ENCODE measurements at places on chromosomes 16 and 17.

- no peak for DNase-seq
These were observed 20.2 kb downstream of the ANKS3 start for GRCh38 chr16:4713663-4714501.

DNA sequence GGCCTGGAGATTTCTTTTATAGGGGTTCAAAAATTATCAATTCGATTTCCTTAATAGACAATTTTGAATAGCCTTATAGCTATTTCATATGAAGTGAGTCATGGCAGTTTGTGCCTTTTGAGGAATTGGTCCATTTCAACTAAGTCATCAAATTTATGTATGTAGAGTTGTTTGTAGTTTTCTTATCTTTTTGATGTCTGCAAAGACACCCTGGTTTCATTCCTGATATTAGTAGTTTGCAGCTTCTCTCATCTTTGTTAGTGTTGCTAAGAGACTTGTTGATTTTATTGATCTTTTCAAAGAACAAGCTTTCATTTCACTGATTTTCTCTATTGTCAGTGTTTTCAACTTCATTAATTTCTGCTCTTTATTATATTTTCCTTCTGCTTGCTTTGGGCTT lies 44.2 kb downstream of the N4BP1 start:
- DNase-seq, result no peak

DNA sequence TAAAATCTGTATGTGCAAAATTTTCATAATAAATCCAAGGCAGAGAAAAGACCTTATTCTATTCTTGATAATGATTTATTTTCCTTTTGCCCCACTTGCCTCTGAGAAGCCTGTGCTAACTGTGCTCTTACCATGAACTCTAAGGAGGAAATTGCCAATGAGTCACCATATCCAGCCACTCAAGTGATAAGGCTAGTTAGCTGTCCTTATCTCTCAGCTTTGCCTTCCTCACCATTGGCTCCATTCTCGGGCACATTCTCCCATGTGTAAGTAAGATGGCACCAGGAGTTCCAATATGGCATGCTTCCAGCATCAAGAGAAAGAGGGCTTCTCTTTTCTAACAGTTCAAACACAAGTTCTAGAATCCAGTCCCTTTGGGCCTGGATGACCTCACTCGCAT lies 142.4 kb downstream of the TOX3 start:
- DNase-seq, result no peak

GRCh38 chr17:17328251-17328650 lies 25.1 kb downstream of the NT5M start:
- DNase-seq, result no peak

DNA sequence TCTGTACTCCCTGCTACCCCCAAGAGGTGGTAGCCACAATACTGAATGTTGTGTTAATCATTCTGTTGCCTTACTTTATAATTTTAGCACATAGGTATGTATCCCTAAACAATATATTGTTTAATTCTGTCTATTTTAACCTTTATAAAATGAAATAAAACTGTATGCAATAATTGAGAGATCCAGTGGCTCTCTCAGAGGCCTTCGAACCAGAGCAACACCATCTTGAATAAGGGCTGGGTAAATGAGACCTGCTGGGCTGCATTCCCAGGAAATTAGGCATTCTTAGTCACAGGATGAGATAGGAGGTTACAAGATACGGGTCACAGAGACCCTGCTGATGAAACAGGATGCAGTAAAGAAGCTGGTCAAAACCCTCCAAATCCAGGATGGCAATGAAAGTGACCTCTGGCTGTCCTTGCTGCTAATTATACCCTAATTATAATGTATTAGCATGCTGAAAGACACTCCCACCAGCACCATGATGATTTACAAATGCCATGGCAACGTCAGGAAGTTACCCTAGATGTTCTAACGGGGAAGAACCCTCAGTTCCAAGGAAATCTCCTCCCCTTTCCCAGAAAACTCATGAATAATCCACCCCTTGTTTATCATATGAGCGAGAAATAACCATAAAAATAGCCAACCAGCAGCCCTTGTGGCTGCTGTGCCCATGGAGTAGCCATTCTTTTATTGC lies 2.0 kb upstream of the CANT1 start:
- no peak for DNase-seq

GRCh38 chr16:51355875-51356274 lies 204.8 kb upstream of the SALL1 start:
- no peak for DNase-seq

DNA sequence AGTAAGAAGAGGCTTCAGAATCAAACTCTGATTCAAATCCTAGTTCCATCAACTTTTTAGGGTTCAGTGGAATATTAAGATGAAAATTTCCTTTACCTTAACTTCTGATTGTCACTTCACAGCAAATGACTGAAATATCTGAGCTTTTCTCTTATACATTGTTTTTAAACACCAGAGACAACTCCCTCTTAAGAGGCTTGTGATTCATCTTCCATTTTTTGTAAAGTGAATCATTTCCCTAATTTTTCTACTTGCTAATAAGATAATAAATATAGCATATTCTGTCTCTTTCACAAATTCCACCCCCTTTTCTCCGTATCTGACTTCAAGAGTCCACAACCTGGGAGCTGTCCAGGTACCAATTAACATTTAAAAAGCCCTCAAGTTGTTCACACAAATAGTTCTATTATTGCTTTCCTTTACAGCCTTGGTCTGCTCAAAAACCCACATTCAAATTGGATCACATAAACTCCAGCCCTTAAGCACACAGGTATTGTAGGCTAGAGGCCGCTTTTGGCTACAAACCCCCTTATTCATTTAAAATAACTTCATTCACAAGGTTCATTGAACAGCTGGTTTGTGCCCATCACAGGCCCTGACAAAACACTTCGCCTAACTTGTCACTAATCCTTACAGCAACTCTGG lies 14.1 kb upstream of the UTP6 start:
- no peak for DNase-seq

- no peak for DNase-seq
These were observed 66.1 kb upstream of the SEC14L1 start for GRCh38 chr17:77074681-77075080.

GRCh38 chr17:58513965-58514769 lies at the start of gene MTMR4:
MTMR4 (minus strand) TSS chr17:58514638; CDS start chr17:58514407, 231 bp downstream.
- peak; percentile 64 for DNase-seq

- no peak for DNase-seq
These were observed 47.4 kb downstream of the PLXDC1 start for GRCh38 chr17:39104046-39104445.

DNA sequence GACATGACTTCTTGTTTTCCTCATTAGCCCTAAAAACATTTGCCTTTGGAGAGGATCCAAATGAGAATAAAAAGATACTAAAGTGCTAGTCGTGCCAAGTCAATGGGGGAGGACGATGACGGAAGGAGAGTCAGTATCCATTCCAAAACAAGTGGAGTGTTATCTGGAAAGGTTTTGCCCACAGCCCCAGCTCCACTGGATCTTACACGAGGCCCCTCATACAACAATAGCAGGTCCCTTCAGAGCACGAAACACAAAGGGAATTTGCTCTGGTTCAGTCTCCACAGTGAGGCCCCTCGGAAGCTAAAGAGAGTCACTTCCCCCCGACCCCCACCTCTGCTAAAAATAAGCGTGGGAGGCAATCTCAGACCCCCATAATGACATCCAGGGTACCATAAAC lies 496.9 kb upstream of the ZFHX3 start:
- no peak for DNase-seq

DNA sequence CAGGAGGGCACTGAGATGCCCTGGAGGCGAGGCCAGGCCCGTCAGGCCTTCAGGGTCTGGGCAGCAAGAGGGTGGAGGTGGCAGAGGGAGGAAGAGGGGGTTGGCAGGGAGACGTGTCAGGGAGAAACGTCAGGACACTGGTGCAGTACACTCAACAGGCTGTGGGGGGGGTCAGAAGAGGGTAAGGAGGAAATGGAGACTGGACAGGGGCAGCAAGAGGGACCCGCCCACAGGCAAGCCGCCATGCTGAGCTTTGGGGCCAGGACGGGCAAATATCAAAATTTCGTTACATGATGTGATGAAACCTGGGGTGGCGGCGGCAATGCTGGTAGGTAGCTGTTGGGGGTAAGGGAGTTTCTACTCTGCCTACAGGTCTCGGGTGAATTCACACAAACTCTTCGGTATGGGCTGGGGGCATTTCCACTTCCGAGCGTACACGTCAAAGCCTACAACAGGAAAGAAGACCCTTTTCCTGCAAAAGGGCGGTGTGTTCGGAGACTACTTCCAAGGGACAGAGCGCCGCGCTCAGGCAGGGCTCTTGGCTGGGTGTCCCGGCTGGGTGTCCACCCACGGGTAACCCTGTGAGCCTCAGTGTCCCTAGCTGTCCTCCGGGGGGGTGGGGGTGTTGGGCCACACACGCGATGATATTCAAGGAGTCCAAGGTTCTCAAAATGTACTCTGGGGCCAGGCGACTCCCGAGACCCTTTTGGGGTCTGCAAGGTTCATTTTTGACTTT lies 43.3 kb upstream of the ATP2A3 start:
- DNase-seq, result no peak

- DNase-seq, result no peak
These were observed 94.7 kb downstream of the SEC14L1 start for GRCh38 chr17:77235370-77235941.

DNA sequence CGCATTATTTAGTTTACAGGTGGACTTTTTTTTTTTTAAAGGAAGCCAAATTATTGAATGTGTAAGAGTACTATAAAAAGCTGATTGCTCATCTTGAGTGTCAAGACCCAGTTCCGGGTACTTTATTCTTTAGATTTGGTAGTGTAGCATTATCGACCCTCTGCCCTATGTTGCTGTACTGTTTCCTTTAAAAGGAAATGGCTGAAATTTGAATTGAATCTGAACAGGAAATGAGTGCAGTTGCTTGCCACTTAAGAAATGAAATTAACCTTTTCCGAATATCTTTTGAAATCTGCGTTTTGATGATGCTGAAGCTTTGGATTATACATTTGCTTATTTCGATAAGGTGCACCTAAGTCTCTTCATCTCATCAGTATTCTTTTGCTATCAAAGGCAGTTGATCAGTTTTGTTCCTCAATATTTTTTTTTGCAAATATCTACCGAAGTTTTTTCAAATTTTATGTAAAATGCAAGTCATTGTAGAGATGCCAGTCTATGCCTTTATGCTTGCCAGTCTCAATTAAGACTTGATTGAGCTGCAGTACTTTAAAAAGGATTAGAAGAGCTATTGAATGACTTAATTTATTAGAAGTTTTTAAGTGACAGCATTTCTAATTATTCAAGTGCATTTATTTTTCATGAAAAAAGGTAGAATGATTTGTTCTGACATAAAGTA lies 1.8 kb downstream of the GGNBP2 start:
- no peak for DNase-seq

DNA sequence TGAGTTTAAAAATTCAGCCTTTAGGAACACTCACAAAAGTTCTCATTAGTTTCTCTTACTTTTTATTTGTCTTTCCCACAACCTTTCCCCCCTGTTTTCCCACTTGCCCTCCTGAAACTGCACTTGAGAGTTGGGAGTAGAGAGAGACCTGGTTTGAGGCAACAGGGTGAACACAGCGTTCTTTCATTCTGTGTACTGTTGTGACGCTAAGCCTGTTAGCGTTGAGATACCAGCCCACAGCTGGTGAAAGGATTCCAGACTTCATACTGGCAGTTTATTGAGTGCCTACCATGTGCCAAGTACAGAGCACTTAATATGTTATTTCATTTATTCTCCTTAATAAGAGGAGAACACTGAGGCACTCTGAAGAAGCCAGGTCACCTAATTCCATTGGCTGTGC lies 10.3 kb downstream of the TNRC6C start:
- no peak for DNase-seq

- DNase-seq, result no peak
These were observed 50.0 kb downstream of the BEAN1 start for GRCh38 chr16:66477028-66477515.

DNA sequence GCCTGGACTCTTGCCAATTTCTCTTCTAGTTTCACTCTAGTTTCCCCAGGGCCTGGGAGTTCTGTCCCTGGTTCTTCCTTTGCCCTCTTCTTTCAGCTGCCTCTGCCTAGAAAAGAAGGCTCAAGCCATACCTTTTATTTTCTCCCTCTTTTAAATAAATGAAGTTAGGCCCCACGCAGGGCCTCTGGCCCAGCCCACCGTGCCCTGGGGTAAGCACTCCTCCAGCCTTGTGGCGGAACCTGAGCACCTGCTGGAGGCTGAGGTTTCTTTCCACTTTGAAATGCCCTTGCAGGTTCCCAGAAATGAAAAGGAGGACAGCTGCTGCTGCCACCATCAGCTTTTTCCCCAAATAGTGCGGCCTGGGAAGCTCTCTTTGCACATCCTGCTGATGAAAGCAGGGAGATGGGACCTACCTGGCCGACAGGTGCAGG lies 139.4 kb downstream of the CCDC182 start:
- no peak for DNase-seq

GRCh38 chr17:41906465-41907184 lies 12.1 kb downstream of the ACLY start:
- no peak for DNase-seq

GRCh38 chr17:1111599-1112443 lies 68.0 kb downstream of the ABR start:
- DNase-seq, result no peak

DNA sequence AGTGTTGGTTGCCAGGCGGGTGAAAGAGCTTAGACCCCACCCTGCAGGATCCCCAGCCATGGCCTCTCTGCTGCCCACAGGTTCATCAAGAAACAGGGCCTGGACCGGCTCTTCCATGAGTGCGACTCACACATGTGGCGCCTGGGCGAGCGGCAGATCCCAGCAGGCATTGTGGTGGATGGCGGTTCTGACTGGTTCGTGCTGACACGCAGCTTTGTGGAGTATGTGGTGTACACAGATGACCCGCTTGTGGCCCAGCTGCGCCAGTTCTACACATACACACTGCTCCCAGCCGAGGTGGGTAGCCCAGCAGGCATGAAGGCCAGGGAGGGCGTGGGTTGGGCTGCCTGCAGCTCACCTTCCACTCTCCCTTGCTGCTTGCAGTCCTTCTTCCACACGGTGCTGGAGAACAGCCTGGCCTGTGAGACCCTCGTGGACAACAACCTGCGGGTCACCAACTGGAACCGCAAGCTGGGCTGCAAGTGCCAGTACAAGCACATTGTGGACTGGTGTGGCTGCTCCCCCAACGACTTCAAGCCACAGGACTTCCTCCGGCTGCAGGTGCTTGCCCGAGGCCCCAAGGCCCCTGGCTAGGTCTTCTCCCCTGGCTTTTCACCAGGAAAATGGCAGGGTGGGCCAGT lies 9.9 kb downstream of the XYLT2 start:
- no peak for DNase-seq

DNA sequence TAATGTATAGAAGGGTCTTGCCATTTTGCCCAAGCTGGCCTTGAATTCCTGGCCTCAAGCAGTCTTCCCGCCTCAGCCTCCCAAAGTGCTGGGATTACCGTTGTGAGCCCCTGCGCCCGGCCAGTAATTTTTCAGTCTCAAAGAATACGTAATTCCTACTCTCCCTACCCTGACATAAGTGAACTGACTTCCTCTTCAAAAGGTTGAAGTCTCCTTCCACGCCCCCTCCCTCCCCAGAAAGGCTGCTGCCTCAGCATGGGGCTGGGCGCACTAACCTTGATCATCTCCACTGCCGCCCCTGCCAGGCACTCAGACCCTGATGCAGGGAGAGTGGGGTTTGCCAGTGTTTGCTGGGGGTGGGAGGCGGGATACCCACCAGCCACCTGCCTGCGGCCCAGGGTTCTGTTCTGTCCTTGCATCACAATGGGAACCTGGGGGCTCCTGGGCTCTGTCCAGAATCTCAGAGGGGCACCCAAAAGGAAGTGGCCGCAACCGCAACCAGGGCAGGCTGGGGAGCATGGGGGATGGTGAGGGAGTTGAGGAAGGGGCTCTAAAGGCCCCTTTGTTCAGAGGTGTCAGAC lies 27.5 kb downstream of the KIFC3 start:
- DNase-seq, result no peak
